ENCODE measurements at places on chromosomes 3 and 15.

DNA sequence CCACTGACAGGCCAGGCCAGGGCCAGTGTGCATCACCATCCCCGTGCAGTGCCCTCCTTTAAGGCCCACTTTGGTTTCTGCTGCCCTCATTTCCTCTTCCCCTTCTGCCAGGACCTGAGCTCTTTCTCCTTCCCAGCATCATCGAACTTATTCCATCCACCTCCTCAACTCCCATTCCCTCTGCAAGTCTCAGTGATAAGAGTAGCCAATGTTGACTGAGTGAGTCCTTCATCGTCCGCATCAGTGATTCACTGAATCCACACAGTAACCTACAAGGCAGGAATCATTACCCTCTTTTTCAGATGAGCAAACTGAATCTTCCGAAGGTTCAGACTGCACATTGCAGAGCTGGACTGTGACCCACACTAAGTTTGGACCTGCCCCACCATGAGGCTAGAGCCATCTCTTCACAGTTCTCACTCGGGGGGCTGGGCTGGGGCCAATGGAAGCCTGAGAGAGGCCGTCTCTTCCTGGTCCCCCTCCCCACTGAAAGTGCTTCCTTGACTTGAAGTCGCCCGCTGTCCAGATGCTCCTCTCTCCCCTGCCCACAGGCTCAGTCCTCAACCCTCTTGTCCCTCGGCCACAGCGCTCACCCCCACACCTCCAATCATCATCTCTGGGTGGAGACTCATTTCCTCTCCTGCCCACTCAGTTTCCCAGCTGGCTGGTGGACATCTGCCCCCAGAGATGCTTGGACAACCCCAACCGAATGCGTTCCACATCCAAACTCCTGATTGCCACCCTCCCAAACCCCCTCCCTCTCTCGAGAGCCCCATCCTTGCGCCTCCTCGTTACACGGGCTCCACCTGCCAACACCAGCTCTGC, 15.2 kb upstream of the ANPEP start:
- no peak for DNase-seq

DNA sequence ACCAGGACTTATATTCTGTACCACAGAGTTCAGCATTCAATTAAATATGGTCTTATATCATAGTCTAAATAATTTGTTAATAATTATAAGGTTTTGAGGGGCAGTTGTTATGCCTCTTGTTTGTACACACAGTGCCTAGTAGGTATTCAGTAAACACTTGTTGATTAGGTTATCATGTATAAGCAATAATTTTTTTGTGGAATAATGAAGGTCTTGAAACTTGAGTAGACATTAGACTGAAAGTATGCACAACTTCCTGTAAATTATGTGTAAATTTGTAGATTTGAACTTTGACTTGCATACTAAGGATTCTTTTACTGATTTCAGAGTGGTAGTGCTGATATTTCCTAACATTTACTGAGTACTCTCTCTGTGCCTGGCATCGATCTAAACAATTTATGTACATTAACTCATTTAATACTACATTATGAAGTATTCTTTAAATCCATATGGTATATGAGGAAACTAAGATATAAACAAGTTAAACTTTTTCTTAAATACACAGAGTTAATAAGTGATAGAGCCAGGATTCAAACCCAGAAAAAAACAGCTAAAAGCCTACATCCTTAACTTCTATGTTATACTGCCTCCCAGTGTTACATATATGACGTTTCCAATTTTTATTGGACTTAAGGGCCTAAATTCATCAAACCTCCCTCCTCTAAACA, 65.1 kb downstream of the GLCE start:
- DNase-seq = peak; percentile 15

DNA sequence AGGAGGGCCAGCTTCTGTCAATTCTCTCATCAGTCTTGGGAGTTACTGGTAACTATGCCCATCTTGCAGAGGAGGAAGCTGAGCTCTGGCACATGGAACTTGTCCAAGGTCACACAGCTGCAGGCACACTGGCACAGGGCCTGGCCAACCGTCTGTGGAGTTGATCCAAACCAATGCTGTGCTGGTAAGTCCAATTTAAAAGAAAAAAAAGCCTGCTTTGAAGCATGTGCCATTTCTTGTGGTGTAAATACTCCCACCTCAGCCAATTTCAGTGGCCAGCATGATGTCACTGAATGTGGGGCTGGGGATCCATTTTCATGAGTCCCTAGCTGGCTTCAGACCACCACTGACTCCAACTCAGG, 83.4 kb downstream of the CHSY1 start:
- no peak for DNase-seq

DNA sequence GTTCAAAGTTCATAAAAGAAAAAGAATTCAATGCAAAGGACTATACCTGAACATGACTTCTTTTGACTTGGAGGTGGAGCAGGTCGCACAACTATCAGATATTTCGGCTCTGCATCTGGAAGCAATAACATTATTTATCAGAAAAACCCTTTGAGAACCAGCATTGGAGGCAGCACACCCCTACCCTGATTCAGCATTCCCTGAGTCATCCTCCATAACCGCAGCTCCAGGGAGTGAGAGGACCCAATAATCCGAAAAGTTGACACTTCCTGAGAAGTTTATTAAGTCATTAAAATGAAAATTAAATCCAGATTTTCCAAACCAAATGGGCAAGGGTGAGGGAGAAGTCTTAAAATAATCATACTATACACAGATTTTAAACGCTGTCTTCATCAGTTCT, 90.6 kb downstream of the ABI3BP start:
- peak; percentile 84 for DNase-seq

GRCh38 chr15:76060118-76060989, 569 bp downstream of the TMEM266 start:
- DNase-seq = no peak

- peak; percentile 72 for DNase-seq
Measured at GRCh38 chr15:69403594-69403993, 10.6 kb upstream of the KIF23 start.

DNA sequence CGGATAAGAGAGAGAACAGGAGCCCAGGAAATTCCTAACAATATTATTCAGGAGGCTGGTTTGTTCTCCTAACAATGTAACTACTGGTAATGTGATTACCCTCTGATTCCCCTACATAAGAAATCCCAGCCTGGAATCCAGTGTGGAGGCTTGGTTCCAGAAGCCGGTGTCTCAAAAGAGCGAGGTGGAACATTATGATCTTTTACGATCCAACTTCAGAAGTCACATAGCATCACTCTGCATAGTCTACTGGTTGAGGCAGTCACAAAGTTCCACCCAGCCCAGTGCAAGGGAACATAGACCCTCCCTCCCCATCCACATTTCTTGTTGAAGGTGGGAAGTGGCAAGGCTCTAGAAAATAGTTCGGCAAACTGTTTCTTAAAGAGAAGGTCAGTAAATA, 81.6 kb upstream of the GALNT15 start:
- DNase-seq = no peak

GRCh38 chr3:149879872-149880271, 66.9 kb downstream of the RNF13 start:
- DNase-seq = peak; percentile 52

- no peak for DNase-seq
Measured at GRCh38 chr15:41987246-41987924, 15.0 kb upstream of the EHD4 start.

DNA sequence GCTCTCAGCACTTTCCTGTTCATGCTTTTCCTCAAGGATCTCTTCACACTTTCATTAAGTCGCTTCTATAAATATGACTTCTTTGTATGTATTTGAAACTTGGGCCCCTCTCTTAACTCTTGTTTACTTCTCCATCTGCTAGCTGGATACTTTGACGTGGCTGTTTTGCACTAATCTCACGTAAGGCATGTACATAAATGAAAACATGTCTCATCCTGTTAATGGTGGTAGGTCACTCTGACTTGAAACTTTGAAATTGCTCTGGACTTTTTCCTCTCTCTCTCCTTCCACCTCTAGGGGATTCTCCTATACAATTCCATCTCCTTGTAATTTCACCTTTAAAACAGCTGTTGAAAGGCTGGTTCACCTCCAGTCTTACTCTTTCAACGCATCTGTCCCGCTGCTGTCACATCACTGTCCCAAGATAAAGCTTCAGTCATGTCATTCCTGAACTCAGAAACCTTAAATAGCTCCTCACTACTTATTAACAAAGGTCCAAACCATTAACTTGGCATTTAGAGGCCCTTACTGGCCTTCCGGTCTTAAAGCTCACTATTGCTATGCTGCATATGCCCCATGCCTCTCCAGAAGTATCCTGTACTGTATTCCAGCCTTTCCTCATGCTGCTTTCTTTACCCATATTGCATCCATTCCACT, 1.2 kb downstream of the BLOC1S6 start:
- DNase-seq = no peak

- DNase-seq = no peak
Measured at GRCh38 chr15:89021224-89021623, 67.0 kb upstream of the ABHD2 start.

- DNase-seq = peak; percentile 88
Measured at GRCh38 chr15:43872416-43873020, 45.7 kb downstream of the WDR76 start.

DNA sequence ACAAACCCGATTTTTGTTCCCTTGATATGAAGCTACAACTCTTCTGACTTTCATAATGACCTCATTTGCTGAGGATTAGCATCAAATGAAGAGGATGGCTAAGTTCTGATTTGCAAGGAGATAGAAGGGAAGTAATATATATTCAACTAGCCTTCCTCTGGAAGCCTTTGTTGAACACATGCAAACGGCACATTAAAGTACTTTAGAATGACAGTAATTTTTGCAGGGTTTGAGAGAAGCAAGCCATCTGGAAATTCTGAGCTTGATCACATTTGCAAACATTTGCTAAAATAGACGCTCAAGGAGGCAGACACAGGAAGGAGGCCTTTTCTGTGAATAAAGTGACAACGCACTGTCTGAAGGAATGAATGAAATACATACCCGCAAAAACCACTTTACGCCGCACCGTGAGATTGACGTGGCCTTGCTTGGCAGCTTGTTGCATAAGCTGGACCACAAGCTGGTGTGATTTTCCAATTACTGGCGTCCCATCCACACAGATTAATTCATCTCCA, 657.2 kb downstream of the MAGI1 start:
- DNase-seq = no peak

- no peak for DNase-seq
Measured at GRCh38 chr3:94787066-94787465, 724.2 kb downstream of the NSUN3 start.

GRCh38 chr3:3560591-3561311, 238.5 kb upstream of the LRRN1 start:
- DNase-seq = no peak

GRCh38 chr15:98760112-98760826, 111.9 kb downstream of the IGF1R start:
- peak; percentile 40 for DNase-seq

GRCh38 chr3:136186846-136187245, 9.3 kb downstream of the MSL2 start:
- DNase-seq = no peak

- DNase-seq = peak; percentile 59
Measured at GRCh38 chr15:29805043-29805707, 17.1 kb downstream of the TJP1 start.

DNA sequence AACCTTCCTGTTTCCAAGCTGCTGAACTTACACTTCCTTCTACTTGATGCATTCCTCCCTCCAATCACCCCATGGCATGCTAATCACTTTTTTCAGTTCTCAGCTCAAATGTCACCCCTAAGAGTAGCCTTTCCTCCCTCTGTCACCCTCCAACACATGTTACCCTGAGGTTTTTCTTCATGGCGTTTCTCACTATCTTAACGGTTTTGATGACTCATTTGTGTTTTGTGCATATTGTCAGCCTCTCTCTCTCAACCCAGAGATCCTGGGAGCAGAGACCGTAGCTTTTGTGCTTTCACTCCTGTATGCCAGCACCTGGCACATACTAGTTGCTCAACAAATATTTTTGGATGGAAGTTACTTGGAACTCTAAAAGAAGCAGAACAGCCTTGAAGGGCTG, 24.5 kb downstream of the LRRC3B start:
- no peak for DNase-seq

- DNase-seq = no peak
Measured at GRCh38 chr3:110493438-110494092, 578.1 kb upstream of the NECTIN3 start.

GRCh38 chr3:18499301-18499700, 74.2 kb upstream of the SATB1 start:
- no peak for DNase-seq

GRCh38 chr3:21487520-21487919, 263.5 kb downstream of the ZNF385D start:
- no peak for DNase-seq

GRCh38 chr15:90624278-90624981, 92.7 kb upstream of the BLM start:
- no peak for DNase-seq

GRCh38 chr3:134150476-134150875, 100.2 kb downstream of the RYK start:
- no peak for DNase-seq

GRCh38 chr15:63006032-63006878, 36.3 kb upstream of the TPM1 start:
- no peak for DNase-seq

GRCh38 chr3:189041482-189042090, 130.2 kb upstream of the TPRG1 start:
- peak; percentile 11 for DNase-seq

GRCh38 chr3:140708815-140709214, 31.0 kb downstream of the TRIM42 start:
- no peak for DNase-seq

GRCh38 chr3:29677421-29677820, 396.6 kb downstream of the RBMS3 start:
- no peak for DNase-seq

DNA sequence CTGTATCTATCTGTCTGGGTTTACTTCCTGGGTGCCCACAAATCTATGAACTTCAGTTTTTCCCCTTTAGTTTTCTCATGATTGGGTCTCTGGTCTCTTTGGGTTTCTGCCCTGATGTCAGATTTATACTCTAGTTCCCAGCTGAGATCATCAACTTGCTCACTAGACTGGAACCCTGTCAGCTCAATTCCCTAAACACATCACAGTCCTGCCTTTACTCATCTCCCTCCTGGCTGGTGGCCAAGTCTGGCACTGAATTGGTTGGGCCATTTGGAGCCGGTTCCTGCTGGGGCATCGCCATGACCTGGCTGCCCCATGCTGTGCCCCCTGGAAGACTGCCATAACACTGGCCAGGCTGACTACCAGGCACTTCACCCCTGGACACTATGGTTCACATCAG, 345.3 kb downstream of the CHST2 start:
- DNase-seq = no peak

- no peak for DNase-seq
Measured at GRCh38 chr3:15345608-15346137, 13.3 kb upstream of the SH3BP5 start.

- peak; percentile 13 for DNase-seq
Measured at GRCh38 chr15:28080386-28080785, 18.7 kb downstream of the OCA2 start.

Measured in AG20443 (cell line).